ENCODE measurements at places on chromosomes 1 and 21.
A peak's percentile ranks its signal among the peaks of the same experiment; 100 is the strongest.

GRCh38 chr1:225635649-225636048 is 17.3 kb downstream of the ENAH start:
- DNase-seq = no peak

- DNase-seq = peak; percentile 58
Observed at GRCh38 chr1:151251656-151252470, 2.7 kb upstream of the PSMD4 start.

GRCh38 chr1:167273027-167273800 is 52.5 kb downstream of the POU2F1 start:
- DNase-seq = peak; percentile 46

GRCh38 chr21:38202811-38203210 is 54.0 kb upstream of the KCNJ15 start:
- DNase-seq = no peak

DNA sequence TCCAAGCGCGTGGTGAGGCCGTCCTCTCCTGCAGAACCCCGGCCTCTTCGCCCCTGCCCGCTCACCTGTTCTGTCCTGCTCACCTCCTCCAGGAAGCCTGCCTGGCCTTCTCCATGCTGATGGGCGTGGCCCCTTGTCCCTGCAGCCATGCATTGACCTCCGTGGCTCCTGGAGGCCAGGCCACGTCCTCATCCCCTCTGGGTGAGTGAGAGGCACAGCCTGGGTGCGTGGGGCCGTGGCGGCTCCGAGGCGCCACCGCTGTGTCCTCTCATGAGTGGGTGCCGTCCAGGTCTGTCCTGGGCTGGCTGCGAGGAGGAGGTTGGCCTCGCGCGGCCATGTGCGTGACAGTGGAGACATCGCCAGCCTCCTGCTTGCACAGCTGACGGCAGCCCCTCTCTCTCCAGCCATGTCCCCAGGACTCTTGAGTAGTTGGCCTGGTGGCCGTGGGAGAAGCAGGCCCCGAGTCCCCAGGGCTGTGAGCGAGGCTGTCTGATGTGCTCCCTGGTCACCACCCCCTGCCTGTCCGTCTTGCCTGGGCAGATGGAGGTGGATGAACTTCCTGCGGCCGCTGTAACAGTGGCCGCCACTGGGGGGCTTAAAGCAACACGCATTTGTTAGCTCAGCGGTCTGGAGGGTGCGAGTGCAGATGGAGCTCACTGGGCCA is 58.1 kb downstream of the PRKCZ start:
- no peak for DNase-seq

DNA sequence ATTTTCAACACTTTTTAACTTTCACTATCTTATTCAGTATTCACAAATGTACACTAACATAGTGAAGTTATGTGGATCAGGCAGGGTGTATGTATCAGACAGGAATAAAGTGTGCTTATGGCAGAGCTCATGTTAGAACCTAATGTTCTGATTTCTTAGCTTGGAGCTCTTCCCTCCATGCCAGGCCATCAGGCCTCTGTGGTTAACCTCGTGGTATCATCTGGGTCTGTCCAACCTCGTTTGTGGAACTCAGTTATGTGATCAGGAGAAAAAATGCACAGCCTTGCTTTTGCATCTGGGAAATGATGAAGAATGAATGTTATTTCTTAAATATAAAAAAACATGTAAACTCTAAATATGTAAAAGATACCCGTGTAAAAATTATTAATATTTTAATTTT is 86.9 kb downstream of the MPZL1 start:
- no peak for DNase-seq

DNA sequence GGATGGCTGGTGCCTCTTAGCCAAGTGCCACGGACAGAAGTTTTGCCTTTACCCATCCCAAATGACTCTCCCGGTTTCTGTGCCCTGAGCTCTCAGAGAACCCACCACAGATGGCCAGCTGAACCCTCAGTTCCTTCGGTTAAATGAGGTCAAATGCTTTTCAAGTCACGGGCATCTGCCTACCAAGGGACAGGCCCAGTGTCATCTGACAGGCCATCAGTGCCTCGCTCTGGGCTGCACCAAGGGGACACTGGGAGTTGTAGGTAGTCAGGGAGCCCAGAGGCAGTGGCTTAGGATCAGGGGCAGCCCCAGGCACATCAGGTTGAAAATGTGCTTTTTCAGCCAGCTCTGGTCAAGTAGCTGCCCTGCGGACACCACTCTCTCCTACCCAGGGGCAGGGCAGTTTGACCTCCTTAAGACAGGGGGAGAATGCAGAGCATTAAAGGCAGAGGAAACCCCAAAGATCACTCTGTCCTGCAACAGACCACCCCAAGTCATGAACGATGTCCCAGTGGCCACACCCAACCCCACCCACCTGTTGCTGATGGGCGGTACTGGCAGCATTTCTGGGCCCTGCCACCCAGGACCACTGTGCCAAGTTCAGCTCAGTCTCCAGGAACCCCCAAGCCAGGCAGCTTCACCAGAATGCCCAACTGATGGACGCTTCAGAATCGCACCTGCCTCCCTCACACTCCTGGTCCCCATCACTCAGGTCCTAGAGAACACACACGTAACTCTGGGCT is 60.7 kb downstream of the CASZ1 start:
- no peak for DNase-seq

GRCh38 chr1:20255666-20256065 is 35.0 kb upstream of the VWA5B1 start:
- no peak for DNase-seq

GRCh38 chr1:2177541-2177940 is 17.0 kb downstream of the FAAP20 start:
- DNase-seq = no peak

- DNase-seq = no peak
Observed at GRCh38 chr1:235295902-235296350, 32.1 kb downstream of the ARID4B start.

DNA sequence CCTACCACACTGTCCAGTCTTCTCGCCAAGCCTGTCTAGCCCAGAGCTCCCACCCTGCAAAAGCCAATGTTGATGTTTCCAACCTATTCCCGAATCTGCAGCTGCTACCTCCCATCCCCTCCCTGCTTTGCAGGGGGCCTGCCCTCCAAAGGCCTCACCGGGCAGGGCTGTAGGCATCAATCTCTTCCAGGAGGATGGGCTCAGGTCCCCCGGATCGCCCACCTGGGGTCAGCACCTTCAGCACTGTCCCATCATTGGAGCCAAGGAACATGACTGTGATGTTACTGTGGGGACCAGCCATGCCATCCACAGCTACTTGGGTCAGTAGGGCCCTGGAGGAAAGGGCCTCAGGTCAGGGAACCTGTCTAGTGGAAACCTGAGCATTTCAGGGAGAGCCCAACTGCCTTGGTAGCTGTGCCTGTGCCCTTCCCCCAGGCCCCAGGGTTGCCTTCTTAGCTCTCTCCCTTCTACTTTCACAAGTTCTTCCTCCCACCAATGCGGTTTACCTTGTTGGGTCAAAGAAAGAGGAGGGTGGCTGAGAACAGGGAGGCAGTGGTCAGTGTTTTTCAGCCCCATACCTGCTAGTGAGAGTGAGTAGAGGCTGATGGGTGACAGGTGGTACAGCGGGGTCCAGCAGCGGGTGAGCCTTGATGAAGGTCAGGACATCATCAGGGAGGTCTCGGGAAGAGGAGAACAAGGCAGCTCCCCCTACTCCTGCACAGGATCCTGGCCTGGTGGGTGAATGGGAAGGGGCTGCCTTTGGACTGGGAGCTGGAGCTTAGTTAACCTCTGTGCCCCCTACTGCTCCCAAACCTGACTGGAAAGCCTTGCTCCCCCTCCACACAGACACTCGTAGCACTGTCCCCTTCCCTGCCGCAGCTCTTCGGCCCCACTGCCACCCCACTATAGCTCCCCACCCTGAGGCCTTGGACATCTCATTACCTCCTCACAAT is 10.7 kb downstream of the SEMA6C start:
- DNase-seq = no peak

GRCh38 chr21:41589620-41590175 is 81.7 kb upstream of the TMPRSS2 start:
- DNase-seq = no peak

GRCh38 chr1:1665815-1666251 is 7.0 kb upstream of the CDK11B start:
- no peak for DNase-seq

GRCh38 chr1:48746906-48747305 is 29.8 kb downstream of the BEND5 start:
- DNase-seq = no peak
